ENCODE measurements at places on chromosomes 2 and 18. TPM values are rescaled to one million over a fixed set of nuclear protein-coding genes. Genes with fewer than 3 reads are reported as not detected.

VIT gene
- total RNA-seq, result 23.7 TPM

SLC5A7 gene
- total RNA-seq, result 0.08 TPM

SPATA3 gene
- total RNA-seq, result not detected

FAP gene
- total RNA-seq, result 1.4 TPM

CNDP2 gene
- total RNA-seq, result 79.4 TPM

SERPINB2 gene
- 0.37 TPM for total RNA-seq

LIPG gene
- 1.6 TPM for total RNA-seq

ZSWIM2 gene
- not detected for total RNA-seq

ZNF521 gene
- total RNA-seq, result 34.4 TPM

STON1 gene
- total RNA-seq, result 19.1 TPM

TMEM37 gene
- total RNA-seq, result 16.4 TPM

EVX2 gene
- not detected for total RNA-seq

CXCR1 gene
- total RNA-seq, result 0.58 TPM

CFAP210 gene
- total RNA-seq, result not detected
